Stomach (tissue), 19 donors: ENCODE measurements at places on chromosomes 11 and 22. TPM values are rescaled to one million over a fixed set of nuclear protein-coding genes. Genes with fewer than 3 reads are reported as not detected.
A peak's percentile ranks its signal among the peaks of the same experiment; 100 is the strongest.

GRCh38 chr11:28679795-28680468 lies 571.7 kb downstream of the METTL15 start:
- H3K27ac ChIP-seq, result no peak overlapping the region
- no peak overlapping the region for H3K4me3 ChIP-seq
- H3K4me1 ChIP-seq, result no peaks in the 10 kb centered on the region
- no peaks in the 10 kb centered on the region for H3K27me3 ChIP-seq
- H3K36me3 ChIP-seq, result no peaks in the 10 kb centered on the region

GRCh38 chr22:39537975-39538374 lies 5.4 kb upstream of the RPS19BP1 start:
- no peak overlapping the region for H3K4me3 ChIP-seq
- no peak overlapping the region for H3K27ac ChIP-seq
- DNase-seq, result no peak

GRCh38 chr11:109553284-109553683 lies 131.3 kb downstream of the C11orf87 start:
- H3K4me1 ChIP-seq, result no peaks in the 10 kb centered on the region
- no peaks in the 10 kb centered on the region for H3K27me3 ChIP-seq
- H3K36me3 ChIP-seq, result no peaks in the 10 kb centered on the region
- no peak overlapping the region for H3K4me3 ChIP-seq
- no peak overlapping the region for H3K27ac ChIP-seq

GRCh38 chr11:117816846-117817367 lies 7.6 kb downstream of the FXYD2 start:
- H3K27ac ChIP-seq, result no peak overlapping the region
- no peak for DNase-seq
- peaks cover 38% of the 10 kb centered on the region for H3K4me1 ChIP-seq
- no peaks in the 10 kb centered on the region for H3K27me3 ChIP-seq
- no peaks in the 10 kb centered on the region for H3K36me3 ChIP-seq

- peak; percentile 22 for DNase-seq
- peaks cover 30% of the 10 kb centered on the region for H3K4me1 ChIP-seq
These were observed 1.7 kb downstream of the AP5B1 start for GRCh38 chr11:65778901-65779668.

- no peak overlapping the region for H3K4me3 ChIP-seq
- peak overlapping the region; percentile 72 for H3K27ac ChIP-seq
- H3K4me1 ChIP-seq, result peaks cover 36% of the 10 kb centered on the region
- H3K27me3 ChIP-seq, result peaks cover 38% of the 10 kb centered on the region
These were observed 10.1 kb upstream of the PDGFB start for GRCh38 chr22:39254789-39255298.

- no peak overlapping the region for H3K27ac ChIP-seq
- peaks cover 3% of the 10 kb centered on the region for H3K27me3 ChIP-seq
- H3K4me3 ChIP-seq, result no peak overlapping the region
- peak; percentile 69 for DNase-seq
- H3K4me1 ChIP-seq, result no peaks in the 10 kb centered on the region
These were observed 7.1 kb downstream of the PNPLA5 start for GRCh38 chr22:43884600-43885318.

GRCh38 chr22:44313385-44314006 lies 745 bp upstream of the SHISAL1 start:
- no peak overlapping the region for H3K27ac ChIP-seq
- peaks cover 3% of the 10 kb centered on the region for H3K4me1 ChIP-seq
- peaks cover 11% of the 10 kb centered on the region for H3K27me3 ChIP-seq
- no peak for DNase-seq

C11orf91 gene
- total RNA-seq, result not detected
